NCI-H2081 treated with DMSO at 0.1 percent for 48 hours (cell line): ENCODE measurements at places on chromosomes 3 and 15.

GRCh38 chr15:51907136-51907862, 64.3 kb downstream of the LEO1 start:
- no peak for DNase-seq

- no peak for DNase-seq
These were observed 211.7 kb downstream of the DTWD1 start for GRCh38 chr15:49832511-49832910.

DNA sequence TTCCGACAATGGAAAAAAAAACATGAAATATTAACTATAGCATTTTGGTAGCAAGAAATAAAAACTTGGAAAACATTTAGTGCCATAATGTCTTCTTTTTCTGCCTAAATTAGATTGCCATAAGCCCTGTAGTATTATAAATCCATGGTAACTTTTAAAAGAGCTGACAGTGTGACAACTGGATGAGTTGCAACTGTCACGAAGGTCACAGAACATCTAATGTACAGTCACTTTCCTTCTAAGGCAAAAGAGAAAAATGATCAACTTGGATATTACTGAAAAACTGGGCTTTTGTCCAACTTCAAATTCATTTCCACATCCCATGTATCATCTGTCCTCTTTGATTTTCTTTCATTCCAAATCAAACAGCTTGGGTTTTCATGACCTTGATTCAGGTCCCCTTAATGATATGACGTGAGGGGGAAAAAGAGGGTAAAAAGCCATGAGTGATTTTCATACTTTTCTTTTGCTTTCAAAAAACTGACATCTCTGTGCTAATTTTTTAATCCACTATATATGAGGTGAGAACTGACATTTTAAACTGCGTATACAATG, 602 bp downstream of the CPB1 start:
- no peak for DNase-seq

DNA sequence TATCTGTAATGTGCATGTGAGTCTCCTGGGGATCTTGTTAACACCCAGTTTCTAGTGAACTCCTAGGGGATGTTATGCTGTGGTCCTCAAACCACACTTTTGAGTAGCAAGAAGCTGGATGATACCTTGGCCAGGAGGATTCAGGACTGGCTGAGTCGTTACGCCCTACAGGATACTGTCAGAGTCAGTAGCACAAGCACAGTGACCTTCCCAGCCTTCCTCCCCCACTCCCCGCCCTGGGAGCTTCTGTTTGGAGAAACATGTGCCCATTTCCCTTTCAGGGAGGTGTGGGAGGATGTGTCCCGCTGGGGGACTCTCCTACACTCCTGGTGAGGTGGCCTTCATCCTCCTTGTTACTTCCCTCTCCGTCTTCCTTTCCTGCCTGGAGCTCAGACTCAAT, 76.4 kb upstream of the TRPM1 start:
- DNase-seq = no peak

DNA sequence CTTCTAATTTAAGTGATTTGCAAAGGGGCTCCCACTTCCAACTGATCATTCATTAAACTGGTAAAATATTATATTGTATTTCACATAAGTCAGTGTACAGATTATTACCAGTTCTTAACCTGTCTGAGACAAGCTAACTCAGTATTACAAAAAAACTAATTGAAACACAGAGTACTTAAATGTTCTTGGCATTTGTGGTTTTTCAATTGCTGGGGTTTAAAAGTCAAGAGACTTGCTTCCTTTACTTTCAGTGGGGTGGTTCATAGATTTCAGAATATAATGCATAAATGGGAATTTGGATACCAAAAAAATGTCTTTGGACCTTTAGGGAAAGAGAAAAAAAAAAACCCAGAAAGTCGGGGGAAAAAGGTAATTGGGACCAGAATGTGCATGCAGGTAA, 85.0 kb downstream of the ATP10A start:
- no peak for DNase-seq

- DNase-seq = no peak
These were observed 57.4 kb upstream of the ICE2 start for GRCh38 chr15:60536314-60536713.

DNA sequence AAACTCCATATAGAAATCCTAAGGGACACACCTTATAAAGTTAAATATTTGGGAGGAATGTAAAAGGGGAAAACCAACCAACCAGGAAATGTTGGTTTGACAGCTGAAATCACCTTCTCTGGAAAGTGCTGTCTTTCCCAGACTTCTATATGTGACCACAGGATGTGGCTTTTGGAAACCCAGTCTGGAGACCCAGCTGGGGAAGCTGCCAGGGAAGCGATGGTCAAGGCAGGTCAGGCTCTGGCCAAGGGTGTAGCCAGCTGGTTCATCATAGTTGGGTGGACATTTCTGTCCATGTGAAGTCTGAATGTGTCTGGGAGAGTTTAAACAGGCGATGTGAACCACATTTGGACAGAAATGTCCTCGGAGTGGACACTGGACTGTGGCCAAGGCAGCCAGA, 73.9 kb downstream of the ARNT2 start:
- no peak for DNase-seq

DNA sequence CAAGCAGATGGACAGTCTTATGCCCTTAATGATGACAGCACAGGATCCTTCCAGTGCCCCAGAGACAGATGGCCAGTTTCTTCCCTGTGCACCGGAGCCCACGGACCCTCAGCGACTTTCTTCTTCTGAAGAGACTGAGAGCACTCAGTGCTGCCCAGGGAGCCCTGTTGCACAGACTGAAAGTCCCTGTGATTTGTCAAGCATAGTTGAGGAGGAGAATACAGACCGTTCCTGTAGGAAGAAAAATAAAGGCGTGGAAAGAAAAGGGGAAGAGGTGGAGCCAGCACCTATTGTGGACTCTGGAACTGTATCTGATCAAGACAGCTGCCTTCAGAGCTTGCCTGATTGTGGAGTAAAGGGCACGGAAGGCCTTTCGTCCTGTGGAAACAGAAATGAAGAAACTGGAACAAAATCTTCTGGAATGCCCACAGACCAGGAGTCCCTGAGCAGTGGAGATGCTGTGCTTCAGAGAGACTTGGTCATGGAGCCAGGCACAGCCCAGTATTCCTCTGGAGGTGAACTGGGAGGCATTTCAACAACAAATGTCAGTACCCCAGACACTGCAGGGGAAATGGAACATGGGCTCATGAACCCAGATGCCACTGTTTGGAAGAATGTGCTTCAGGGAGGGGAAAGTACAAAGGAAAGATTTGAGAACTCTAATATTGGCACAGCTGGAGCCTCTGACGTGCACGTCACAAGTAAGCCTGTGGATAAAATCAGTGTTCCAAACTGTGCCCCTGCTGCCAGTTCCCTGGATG, 198.7 kb downstream of the AKAP13 start:
- no peak for DNase-seq

- no peak for DNase-seq
These were observed 12.0 kb downstream of the NME9 start for GRCh38 chr3:138317687-138318086.

- DNase-seq = no peak
These were observed 107.4 kb upstream of the MLF1 start for GRCh38 chr3:158463556-158463955.

DNA sequence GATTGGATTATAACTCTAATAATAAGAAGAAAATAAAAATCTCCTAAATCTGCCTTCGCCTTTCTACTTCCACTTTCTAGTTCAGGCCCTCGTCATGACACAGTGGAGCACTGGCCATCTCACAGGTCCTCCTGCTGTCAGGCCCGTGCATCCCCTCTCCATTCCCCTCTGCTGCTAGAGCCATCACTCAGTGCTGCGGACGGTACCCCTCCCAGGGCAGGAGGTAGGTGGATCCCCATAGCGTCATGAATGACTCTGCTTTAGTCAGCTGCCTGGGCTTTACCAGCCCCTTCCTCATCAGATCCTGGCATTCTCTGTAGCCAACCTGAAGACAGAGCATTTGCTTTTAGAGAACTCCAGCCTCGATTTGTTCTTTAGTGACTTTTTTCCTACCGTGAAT, 12.0 kb upstream of the PPP1R2 start:
- DNase-seq = no peak
